ENCODE measurements at places on chromosomes 7 and 10.
A peak's percentile ranks its signal among the peaks of the same experiment; 100 is the strongest.

GRCh38 chr7:140625908-140626868 lies 14.4 kb downstream of the DENND2A start:
- no peak for DNase-seq

DNA sequence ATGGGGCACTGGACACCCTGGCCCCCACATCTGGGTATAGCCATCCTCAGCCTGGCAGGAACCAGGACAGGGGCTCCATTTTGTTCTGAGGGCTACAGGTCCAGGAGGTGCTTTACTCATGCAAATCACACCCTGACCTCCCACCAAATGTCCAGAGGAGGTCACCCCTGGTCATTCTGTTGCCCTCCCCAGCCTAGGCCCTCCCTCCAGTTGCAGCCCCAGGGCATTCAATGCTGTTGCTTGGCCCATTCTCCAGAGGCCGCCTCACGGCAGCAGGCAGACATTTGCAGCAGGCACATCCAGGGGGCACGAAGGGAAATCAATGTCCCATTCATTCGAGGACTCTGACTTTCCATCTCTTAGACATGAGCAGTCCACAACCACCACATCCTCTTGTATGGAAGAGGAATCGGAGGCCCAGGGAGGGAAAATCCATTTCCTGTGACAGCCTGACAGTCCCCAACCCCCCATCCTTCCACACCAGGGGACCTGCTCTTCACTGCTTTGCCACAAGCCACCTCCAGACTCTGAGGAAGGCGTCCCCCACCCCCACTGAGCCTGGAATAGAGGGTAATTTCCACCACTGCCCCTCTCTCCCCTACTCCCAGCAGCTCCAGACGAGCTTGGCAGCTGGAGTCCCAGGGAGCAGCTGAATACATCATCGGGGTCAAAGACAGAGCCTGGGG lies 76.2 kb upstream of the UNC5B start:
- DNase-seq = no peak

DNA sequence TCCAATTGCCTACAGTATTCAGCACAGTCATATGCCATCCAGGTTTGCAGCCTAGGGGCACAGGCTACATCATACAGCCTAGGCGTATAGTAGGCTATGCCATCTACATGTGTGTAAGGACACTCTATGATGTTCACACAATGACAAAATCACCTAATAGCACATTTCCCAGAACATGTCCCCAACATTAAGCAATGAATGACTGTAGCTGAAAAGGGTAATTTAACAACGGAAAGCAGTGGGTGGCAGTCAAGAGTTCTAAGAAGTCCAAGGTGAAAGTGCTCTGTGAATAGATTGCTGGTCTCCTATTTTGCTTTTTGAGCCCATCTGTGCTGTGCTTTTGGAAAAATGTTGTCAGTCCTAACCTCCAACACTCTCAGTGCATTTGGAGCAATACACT lies 162.6 kb downstream of the KLF6 start:
- peak; percentile 14 for DNase-seq

DNA sequence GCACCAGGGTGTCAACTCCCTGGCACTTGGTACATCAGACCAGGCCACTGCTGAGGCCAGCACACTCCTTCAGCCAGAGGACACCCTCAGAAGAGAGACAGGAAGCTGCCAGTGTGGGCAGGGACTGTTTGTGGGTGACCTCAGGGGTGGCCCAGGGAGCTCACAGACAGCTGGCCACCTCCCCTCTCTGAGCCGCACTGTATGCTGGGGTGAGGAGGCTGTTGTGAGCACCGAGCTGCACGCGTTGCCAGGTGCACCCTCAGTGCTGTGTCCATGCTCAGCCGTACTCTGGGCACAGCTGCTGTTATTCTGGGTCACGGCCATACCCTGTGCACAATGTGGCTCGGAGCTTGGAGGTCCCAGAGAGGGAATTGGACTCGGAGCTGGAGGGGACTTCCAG lies 61.5 kb upstream of the NANOS1 start:
- DNase-seq = no peak

DNA sequence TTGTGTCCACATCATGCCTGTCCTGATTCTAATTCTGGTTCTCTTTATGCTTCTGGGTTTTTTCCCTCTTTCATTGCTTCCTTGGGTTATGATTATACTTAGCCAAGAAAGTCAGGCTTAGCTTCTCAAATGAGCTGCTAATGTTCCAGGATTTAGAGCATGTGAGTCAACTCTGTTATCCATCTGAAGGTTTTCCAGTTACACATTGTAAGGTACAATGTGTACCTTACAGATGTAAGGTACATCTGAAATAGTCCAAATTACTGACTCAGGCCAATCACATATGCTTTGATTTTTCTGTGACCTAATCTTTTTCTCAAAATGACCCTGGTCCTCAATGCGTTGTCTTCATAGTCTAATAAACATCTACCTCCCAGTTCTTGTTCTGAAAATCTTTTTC lies 13.3 kb upstream of the MIOS start:
- DNase-seq = no peak

DNA sequence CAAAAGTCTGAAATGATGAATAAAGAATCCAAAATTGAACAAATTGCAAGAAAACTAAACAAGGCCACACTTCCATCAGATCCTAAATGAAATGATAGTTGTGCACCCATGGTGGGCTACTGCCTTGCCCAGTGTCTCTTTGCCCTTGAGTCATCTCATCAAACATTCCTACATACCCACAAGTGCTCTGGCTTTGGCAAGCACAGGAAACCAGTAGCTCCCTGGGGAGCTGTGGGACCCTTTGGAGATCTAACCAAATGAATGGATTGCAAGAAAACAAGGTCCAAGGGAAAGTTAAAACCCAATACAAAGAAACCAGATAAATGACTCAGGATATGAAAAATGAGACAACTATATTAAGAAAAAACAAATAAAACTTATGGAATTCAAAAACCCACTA lies 129.8 kb upstream of the TMEM229A start:
- no peak for DNase-seq

DNA sequence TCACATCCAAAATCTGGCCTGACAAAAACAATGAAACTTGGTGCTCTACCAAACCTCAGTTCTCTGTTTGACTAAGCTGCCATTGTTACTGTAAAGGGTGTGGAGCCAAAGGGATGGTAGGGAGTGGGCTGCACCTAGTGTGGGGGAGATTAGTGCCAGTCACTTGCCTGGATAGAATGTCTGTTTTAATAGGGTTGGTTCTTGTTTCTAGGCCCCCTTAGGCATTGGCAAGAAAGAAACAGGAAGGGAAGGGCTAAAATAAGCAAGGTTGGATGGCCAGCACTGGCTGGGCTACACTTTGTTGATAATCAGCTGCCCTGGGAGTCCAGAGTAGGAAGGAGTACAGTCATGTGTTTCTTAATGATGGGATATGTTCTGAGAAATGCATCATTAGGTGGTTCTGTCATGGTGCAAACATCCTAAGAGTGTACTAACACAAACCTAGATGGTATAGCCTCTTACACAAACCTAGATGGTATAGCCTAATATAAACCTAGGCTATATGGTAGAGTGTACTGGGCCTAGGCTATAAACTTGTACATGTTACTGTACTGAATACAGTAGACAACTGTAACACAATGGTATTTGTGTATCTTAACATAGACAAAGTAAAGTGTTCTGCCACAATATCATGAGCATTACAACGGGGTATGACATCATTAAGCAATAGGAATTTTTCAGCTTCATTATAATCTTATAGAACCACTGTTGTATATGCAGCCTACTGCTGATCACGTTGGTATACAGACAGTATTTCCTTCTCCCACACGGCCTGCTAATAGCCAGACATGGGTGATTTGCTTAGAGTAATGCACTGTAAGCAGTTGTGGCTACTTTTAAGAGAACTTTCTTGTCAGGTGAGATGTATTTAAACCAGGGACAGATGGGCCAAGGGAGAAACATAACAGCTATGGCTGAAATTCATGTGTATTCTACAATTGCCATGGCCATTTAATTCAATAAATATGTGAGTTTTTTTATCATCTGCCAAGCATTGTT lies 15.4 kb downstream of the BBIP1 start:
- no peak for DNase-seq

DNA sequence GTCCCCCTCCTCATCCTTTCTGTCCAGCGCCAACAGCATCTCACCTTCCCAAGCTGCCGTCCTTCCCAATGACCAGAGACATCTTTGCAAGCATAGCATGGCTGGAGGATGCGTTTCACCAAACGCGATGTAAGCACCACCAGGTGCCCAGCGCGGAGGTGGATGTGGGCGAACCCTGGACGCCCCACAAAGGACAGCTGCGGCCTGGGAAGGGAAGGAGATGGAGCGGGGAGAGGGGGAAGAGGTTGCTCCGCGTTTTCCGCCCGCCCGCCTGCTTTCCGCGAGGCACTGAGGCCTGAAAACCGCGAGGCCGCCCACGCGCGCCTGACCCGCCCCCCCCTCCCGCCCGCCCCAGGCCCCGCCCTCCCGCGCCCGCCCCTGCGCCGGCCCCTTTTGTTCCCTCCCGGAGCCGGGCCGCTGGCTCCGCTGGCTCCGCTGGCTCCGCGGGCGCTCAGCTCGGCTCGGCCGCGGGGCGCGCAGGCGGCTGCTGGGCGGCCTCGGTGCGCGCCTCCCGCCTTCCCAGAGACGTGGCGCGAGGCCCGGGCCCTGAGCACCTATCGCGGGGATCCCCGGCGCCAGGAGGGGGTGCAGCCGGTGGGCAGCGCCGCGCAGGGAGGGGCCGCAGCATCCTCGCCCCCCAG lies at the start of gene CLIP2:
CLIP2 (plus strand) TSS at position 390 of the 641 bp plus-strand sequence. CDS start 28,140 bp downstream, outside the sequence.
- DNase-seq = peak; percentile 79

DNA sequence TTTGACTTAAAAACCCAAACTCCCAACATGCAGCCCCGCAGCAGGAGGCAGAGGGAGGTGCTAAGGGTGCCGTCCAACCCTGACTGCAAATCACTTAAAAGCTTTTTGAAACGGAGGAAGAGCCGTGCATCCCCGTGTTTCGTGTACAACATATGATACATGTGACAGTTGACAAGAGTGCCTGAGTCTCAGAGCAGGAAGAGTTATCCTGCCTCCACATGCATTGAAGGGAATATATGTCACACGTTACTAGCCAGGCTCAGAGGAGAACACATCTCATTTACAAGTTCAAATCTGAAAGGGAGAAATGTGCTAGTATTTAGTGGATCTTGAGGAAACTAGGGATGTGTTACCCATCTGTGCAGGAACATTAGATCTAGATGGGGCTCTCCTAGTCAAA lies 69.9 kb downstream of the SDK1 start:
- no peak for DNase-seq

DNA sequence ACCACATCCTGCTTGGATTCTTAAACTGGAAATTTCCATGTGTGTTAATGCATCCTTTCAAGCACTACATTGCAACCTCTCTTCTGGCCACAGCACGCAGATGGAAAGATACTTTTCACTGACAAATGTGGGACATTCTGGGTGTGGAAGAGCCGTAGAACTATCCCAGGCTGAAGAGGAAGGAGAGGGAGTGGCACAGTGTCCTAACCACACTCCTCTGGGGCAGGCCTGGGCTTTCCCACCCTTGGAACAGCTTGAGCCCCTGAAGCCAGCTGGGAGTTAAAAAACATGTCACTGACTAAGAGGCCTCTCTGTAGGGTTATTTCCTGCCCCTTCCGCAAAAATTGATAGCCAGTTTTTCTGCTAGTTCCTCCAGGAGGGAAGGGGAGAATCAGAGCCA lies 34.0 kb upstream of the DNMBP start:
- no peak for DNase-seq

- no peak for DNase-seq
Measured at GRCh38 chr7:76064208-76064970, 16.5 kb downstream of the MDH2 start.

DNA sequence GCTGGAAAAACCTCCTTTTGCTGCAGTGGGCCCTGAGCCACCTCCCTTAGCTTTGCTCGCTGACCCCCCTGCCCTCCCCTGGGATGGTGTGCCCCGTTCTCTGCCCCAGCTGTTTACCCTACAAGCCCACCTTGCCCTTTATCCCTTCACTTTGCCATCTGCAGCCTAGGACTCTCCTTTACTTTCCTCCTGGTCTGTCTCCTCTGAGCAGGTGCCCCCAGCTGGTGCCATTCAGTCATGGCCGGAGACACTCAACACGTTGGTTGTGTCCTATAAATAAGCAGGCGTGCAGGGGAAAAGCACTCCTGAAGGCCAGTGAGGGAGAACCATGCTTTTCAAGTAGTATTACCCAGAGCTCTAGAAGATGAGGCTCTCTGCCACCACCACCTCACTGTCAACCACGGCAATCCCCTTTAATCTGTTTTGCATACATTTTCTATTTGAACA lies 6.1 kb downstream of the RASSF4 start:
- no peak for DNase-seq

- no peak for DNase-seq
Measured at GRCh38 chr7:129640400-129640799, 28.9 kb downstream of the NRF1 start.

- no peak for DNase-seq
Measured at GRCh38 chr10:11863353-11864109, 40.4 kb downstream of the PROSER2 start.

- DNase-seq = no peak
Measured at GRCh38 chr7:148084138-148084537, 506.4 kb upstream of the C7orf33 start.

DNA sequence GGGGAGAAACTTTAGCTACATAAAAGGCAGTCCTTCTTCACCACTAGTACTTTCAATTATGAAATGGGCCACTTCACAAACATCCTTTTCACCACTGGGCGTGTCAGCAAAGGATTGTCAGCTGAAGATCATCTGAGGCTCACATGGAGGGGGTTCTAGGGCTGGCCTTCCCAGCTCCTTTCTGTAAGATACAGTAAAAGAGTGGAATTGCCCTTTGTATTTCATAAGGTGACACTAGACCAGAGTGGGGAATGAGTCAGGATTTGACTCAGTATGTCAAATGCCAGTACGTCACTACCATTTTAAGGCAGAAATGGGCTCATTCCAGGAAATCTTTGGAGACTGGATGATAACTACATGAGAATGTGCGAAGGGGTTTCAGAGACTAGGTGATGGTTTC lies 21.2 kb upstream of the BLOC1S2 start:
- DNase-seq = no peak

- DNase-seq = no peak
Measured at GRCh38 chr10:27620430-27621397, 116.6 kb downstream of the RAB18 start.

- DNase-seq = no peak
Measured at GRCh38 chr7:153084278-153084677, 324.7 kb downstream of the ACTR3B start.

DNA sequence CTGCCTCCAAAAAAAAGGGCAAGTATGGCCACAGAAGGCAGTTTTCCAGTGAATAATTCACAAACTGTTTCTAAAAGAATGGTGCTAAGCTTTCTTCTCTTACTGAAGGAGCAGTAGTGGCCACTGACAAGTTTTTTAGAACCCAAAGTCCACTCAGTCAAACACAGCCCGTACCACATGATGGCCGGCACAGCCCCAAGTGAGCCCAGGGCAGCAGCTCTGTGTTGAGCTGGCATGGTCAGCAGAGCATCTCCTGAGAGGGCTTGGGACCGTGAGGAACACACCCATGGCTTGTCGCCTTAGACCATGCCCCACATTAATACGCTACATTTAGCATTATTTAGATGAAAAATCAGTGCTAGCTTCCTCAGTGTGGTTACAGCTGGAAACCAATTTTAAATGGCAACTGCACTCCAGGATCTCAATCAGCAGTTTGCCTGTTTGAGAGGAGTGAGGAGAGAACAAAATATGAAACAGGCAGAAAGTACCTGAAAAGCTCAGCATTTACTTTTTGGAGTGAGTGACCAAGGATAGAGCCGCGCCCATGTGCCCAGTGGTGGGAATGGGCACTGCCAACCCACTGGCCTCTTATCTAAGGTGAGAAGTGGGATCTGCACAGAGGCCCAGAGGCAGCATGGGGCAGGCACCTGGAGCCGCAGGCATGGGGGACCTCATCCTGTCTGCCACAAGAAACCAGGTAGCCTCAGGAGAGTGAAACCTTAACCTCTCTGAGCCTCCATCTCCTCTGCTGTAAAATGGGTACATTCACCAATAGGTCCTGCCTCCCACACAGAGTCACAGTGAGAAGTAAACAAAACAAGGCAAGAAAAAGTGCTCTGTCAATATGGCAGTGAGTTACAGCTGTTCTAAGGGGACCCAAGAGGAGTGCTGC lies 17.4 kb downstream of the PSAP start:
- no peak for DNase-seq

All from activated CD4-positive, alpha-beta T cell treated with anti-CD3 and anti-CD28 coated beads for 4 hours (primary cell).